Glomerular endothelial cell (primary cell): ENCODE measurements at places on chromosomes 12 and 14. TPM values are rescaled to one million over a fixed set of nuclear protein-coding genes. Genes with fewer than 3 reads are reported as not detected.

The MNAT1 gene
- total RNA-seq = 35.8 and 36.7 TPM in 2 replicates

The M6PR gene
- 98.5 and 114 TPM in 2 replicates for total RNA-seq

The GPR135 gene
- total RNA-seq = 0.97 and 4.8 TPM in 2 replicates

DNA sequence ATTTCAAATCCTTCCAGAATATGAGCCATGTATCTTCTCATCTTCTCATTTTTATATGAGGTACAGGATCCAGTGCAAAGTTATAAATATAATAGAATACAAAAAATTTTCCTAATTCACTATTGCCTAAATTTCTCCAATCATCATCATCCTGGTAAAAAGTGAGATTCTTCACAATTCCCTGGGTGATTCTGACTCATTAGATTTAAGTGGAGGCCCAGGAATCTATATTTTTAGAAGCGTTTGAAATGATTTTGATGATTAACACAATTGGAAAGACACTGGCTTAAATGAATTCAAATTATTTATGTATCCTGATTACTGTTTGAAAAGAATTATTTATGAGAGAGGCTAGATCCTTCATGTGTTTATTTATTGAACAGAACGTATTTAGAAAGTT is 380.3 kb upstream of the PDE3A start:
- DNase-seq = no peak

DNA sequence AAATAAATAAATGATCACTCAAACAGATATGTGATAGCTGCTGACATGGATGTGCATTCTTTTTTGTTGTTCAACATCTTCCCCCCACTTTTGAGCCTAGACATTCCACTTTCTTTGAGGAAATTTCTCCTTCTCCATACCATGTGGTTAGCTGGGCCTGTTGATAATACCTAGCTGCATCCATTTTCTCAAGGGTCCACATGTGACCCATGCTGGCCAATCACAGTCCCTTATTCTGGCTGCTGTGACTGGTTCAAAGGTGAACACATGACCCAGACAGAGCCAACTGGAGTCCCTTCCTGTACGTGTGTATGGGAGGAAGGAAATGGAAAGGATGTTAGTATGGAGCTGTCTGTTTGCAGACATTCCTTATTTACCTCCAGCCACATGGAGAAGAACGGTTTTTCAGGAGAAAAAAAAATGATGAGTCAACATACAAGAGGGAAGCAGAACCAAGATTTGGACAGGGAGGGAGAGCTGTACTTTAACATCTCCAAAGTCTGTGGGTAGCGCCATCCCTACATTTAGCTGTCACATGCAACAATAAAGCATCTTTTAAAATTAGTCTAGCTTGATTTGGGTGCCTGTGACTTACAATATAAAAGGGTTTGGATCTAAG is 391.7 kb upstream of the TBX3 start:
- no peak for DNase-seq

- no peak for DNase-seq
Measured at GRCh38 chr12:108345716-108346633, 6.9 kb upstream of the CMKLR1 start.

DNA sequence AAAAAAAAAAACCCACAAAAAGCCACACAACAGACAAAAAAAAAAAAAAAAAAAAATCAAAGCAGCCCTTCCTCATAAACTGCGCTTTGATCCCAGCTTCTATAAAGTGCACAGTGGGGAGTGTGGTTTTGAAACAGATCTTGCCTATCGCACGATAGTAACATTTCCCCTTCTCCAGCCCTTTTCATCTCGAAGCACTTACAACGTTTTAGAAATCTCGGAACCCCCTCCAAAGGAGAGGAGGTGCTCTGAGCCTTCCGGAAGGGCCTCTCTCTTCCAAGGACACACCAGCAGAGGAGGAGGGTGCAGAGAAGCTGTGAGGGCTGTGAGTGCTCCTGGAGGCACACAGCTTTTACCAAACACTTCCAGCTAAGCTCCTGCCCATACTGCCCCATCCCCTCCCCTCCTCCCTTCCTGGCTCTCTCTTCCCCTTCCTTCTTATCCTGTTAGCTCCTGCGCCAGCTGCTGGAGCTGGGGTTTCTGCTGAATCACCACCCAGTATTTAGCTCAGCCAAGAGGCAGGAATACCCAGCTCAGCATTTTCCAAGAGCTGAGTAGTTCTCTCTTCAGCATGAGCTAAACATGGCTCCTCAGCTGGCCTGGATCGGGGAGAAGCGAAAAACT is 28.4 kb downstream of the SLC7A8 start:
- DNase-seq = no peak
